Activated CD4-positive, CD25-positive, alpha-beta regulatory T cell treated with anti-CD3 and anti-CD28 coated beads, Interleukin-2, amount 50 U/mL, for 24 hours (primary cell): ENCODE measurements at places on chromosomes 11 and 22.
A peak's percentile ranks its signal among the peaks of the same experiment; 100 is the strongest.

GRCh38 chr11:107677924-107678631 is 33.8 kb downstream of the SLN start:
- ATAC-seq: no peak

DNA sequence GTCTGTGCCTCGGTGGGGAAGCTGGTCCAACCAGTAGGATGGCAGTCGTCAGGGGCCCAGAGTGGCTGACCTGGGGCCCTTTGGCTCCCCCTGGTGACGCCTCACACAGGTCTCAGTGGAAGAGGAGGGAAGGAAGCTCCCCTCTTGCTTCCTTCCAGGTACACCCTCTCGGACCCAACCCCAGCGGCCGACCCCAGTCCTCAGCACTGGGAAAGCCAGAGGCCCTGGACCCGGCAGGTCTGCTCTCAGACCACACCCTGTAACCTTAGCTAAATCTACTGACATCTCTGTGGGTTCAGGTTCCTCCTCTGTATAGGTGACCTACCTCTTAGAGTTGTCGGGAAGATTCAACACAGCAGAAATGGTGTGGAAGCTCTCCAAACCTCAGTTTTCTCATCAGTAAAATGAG is 3.4 kb upstream of the SCUBE1 start:
- ATAC-seq: peak; percentile 65

- ATAC-seq: no peak
Measured at GRCh38 chr11:47071341-47071740, 105.3 kb downstream of the ARFGAP2 start.

DNA sequence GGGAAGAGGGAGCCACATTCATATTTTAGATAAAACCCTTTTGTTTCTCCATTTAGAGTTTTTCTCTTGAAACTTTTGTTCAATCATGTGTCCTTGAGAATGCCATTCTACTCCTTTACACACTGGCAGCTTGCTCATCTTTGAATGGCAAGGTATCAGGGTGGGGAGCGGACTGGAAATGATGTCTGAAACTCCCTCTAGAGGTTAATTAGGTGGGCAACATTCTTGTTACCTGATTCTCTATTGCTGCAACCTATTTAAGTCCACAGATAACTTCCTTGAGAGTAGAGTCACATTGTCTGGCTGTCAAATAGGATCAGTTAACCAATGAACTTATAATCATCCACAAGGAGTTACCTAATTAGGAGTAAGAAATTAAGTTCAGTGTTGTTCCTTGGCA is 533.6 kb upstream of the API5 start:
- no peak for ATAC-seq

GRCh38 chr22:30695871-30696655 is 1.4 kb downstream of the OSBP2 start:
- no peak for ATAC-seq

- ATAC-seq: no peak
Measured at GRCh38 chr22:32281072-32281471, 25.9 kb upstream of the SLC5A4 start.

DNA sequence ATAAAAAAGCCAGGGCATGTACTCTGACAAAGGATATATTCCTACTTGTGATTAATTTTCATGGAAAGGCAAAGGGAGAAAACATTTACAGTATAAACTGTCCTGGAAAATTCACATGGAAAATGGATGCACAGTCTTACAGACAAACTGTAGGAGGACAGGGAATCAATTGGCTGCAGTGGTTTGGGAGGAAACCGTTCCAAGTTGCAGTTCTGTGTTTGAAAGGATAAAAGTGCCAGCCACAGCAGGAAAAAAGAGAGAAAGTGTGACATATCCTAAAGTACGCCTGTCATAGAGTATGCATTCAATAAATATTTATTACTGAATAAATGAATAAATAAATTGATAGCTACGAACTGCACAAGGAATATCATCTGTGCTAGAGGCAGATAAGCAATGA is 462.9 kb downstream of the RAB38 start:
- no peak for ATAC-seq

DNA sequence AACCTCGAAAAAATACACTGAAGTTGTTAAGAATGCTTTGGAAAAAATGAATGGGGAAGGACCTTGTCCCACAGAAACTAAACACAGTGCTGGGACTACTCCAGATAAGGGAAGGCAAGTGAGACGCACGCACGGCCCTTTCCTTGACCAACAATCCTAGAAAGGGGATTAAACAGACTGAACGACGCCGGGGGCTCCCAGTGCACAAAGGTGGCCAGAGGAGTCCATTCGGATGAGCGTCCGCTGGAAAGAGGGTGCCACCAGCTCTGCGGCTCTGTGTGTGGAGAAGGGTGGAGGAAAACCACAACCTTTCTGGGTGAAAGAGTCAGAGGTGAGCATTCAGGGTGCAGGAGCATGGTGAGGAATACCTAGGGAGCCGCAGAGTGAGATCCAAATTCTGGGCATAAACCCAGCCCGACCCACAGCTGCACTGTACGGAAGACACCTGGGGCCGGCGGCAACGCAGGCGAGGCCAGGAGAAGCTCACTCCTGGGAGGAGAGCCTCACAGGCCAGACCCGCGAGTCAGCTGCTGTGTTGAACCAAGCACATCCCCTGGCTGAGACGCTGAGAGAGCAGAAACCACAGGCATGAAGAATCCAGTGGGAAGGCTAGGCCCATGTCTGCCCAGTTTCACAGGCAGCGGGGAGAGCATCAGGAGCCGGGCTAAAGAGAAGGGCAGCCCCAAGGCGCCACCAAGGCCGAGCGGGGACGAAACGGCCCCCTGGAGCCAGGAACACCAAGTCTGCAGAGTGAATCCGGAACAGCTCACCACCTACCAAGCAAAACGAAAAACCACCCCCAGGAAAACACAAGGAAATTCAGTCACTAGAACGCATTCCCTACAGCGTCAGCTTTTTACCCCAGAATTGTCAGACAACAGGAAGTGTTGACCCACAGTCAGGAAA is 177.1 kb downstream of the BRD1 start:
- ATAC-seq: no peak

DNA sequence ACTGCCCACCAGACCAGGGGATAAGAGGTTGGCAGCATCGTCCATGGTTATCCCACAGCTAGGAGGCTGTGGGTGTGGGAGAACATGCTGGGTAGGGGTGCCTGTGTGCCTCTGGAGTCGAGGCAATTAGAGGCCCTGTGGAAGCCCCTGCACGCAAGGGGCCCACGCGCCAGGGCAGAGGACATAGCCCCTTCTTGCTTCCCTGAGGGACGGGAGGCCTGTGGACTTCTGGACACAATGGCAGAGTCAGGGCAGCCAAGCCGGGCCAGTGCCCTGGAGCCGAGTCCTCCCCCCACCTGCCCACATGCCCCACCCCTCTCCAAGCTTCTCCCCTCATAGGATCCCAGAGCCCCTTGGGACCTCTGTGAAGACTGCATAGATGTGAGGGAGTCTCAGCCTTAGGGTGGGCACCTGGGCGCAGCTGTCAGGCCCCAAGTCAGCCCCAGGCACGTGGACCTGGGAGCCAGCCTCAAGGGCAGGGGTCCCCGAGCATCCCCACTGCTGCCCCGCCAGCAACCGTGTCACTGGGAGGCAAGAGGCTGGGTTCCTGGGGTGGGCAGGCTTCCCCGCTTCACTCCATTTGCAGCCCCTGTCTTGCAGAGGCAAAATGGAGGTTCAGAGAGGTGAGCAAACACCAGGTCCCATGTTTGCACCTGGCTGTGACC is 52.4 kb downstream of the CDKN1C start:
- no peak for ATAC-seq

- no peak for ATAC-seq
Measured at GRCh38 chr22:45642986-45643385, 28.6 kb upstream of the ATXN10 start.

DNA sequence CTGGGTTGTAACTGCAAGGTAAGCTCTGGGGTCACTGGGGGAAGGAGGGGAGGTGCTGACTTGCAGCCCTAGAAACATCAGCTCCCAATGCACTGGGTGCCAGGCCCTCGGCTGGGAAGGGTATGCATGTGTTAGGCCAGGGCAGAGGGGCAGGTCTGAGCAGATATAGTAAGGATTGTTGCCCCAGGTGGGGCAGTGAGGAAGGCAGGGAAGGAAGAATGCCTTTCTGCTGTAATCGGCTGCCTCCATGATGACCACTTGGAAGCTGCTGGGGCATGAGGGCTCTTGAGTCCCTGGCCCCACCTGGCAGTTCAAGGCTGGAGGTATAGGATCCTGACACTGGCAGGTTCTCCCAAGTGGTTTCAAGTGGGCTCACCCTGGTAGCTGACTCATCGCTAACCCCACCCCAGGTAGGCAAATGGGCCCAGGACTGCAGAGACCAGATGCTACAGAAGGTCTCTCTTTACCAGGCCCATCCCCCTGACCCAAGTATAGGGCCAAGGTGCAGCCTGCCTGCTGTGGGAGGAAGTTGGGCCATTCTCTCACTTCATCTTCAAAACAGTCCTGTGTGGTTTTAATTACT is 56.7 kb downstream of the TIMP3 start:
- no peak for ATAC-seq

DNA sequence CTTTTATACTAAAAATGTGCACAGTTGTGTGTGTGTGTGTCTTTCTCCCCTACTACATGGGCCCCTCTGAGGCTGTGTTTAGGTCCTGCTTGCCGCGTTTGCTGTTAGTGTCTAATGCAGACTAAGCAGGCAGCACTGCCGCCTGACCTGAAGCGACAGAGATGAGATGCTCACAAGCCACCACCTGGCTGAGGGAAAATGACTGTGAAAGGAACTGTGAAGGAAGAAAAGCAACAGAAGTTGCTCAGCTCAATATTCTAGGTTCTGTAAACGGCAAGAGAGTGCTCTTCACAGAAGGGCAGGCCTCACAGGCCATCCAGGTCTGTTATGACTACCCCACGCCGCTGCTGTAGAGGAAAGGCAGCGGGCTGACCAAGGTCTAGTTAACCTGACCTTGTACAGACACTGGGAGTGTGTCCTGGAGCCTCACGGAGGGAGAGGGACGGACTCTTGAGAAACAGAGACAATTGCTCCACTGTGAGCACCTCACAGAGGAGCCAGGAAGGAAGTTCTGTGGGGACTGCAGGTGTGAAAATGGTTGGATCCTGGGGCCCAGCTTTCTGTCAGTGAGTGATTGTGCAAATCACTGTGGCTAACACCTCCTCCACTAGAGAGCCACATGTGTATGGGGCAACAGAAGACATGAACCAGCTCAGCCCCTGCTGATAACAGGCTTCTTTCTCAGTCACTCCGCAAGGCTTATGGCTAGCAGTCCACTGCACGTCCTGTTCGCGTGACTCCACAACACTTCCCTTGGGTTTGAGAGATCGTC is 31.3 kb upstream of the YPEL1 start:
- ATAC-seq: peak; percentile 71

DNA sequence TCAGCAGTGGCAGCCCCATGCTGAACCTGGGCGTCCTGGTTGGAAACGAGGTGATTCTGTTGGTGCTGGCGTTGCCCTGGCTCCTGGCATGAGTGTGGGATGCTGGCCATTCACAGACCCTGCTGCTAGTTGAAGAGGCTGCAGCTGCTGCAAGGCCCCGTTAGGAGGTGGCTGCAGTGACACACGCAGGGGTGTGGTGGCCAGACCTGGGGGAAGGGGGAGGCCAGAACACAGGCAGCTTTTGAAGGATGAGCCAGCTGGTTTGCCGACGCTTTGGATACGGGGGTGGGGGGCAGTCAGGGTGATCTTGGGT is 77.2 kb downstream of the MORC2 start:
- no peak for ATAC-seq

GRCh38 chr11:63573881-63574855 is 11.0 kb upstream of the PLAAT2 start:
- peak; percentile 48 for ATAC-seq

GRCh38 chr11:66891851-66892660 is 35.2 kb downstream of the LRFN4 start:
- ATAC-seq: peak; percentile 100

GRCh38 chr11:8230178-8230859 is 33.4 kb downstream of the LMO1 start:
- no peak for ATAC-seq

- no peak for ATAC-seq
Measured at GRCh38 chr22:32233091-32233490, 22.1 kb downstream of the SLC5A4 start.

GRCh38 chr22:39718921-39719475 is 148.4 kb downstream of the CACNA1I start:
- ATAC-seq: no peak

DNA sequence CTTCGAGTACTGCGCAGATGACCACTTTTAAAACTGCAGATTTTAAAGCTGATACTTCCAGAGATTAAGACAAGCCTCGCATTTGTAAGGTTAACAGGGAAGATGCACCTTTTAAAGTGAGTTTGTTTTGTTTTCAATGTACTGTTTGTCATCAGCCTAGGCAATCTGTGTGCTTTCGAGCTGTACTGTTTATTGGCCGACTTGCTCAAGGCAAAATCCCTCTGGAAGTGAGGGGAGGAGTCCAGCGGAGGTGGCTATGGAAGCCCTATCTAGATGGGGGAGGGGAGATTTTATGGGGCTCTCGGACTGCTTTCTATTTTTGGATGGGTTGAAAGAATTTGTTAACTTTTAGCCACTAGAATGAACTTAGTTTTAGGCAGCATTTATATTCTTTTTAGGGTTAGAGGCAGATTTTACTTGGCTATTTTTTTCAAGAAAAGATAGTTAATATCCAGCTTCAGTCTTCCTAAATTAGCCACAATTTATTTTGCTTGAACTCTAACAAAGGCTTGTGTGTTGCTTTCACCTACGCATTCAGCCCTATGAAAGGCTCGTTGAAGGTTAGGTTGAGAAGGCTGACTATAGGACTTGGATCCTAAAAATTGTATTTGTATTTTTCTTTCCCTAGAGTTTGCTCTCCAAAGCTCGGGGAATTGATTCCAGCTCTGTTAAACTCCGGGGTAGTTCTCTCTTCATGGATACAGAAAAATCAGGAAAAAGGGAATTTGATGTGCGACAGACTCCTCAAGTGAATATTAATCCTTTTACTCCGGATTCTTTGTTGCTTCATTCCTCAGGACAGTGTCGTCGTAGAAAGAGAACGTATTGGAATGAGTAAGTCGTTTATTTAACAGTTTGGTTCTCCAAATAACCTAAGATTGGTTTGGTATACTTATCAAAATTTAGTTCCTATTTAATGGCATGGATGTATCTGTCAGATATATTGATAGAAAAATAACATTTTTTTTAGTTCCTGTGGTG is 2.1 kb downstream of the WEE1 start:
- ATAC-seq: no peak

DNA sequence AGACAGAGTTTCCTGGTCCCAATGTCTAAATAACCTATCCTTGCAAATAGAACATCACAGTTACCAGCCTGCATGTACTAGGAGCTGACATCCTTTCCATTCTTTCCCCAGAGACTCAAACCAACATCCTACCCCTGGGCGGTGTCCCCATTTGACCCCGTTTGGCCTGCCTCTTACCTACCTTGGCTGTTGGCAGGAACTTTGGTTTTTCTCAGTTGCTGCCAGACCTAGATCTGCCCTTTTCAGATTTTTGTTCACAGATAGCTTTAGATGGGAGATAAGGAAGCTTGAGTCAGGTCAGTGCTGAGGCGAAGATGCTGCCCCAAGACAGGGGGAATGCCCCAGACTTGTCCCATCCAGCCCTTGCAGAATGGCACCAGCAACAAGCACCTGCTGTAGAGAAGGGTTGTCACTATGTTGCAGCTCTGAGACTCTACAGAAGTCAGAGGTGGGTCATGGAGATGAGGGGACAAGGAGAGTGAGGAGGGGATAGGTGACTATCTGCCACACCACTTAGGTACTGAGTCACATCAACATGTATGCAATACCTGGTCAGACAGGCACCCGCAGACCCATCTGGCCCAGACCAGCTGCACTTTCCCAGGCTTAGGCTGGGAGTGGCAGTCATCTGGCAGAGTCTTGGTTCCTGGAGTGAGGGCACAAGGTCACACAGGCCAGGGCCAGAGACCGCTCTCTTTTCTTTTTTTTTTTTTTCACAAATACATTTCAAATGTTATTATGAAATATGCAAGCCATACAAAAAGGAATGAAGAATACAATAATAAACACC is 61.5 kb upstream of the POU2AF1 start:
- ATAC-seq: no peak
